Activated CD8-positive, alpha-beta memory T cell treated with anti-CD3 and anti-CD28 coated beads for 48 hours (primary cell): ENCODE measurements at places on chromosomes 2 and 18.

- DNase-seq: no peak
Observed at GRCh38 chr2:199682001-199682400, 169.0 kb downstream of the FTCDNL1 start.

- no peak for DNase-seq
Observed at GRCh38 chr18:49183921-49184320, 233.2 kb upstream of the SMAD7 start.

- no peak for DNase-seq
Observed at GRCh38 chr2:17614174-17614930, 73.9 kb downstream of the VSNL1 start.

DNA sequence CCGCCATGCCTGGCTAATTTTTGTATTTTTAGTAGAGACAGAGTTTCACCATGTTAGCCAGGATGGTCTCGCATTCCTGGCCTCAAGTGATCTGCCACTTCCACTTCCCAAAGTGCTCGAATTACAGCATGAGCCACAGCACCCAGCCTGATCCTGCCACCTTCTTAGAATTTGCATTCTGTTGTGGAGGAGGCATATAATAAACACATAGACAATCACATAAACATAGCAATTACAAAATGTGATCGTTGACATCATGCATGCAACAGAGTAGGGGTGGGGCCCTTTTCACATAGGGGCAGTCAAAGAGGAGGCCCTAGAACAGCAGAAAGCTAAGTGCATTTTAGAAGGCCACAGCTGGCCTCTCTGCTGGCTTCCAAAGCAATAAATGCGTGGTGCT is 39.9 kb upstream of the TSPYL6 start:
- DNase-seq: no peak
